ENCODE measurements at places on chromosomes 4 and X.

DNA sequence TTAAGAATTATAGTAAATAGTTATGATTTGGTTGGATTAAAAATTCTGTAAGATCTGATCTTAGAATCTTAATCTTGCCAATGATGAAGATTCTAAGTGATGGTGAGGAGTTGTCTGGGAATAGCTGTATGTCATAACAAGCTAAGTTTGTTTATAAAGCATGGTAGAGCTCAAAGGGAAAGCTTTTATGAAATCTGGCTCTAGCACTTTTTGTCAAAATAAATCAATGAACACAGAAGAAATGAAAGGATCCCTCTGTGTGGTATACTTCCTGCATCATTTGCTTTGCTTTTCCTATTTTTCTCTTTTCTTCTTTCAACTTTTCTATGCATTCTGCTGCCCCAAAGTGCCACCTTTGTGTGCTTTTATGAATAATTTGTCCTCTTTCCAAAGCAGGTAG lies 193.5 kb upstream of the FAT1 start:
- no peak for DNase-seq

DNA sequence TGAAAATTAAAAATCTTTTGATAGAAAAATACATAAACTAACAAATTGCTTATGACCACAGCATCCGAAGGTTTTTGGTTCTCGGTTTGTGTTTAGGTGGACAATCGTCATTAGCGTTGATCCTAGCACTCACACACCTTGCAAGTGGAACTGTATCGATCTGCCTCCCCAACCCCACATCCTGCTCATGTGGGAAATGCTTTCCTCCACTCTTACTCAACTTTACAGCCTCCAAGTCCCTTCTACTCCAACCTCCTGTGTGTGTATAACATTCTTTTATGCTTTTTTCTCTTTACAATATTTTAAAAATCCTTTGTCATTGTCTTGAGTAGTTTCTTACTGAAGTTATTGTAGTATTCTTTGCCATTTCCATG lies 15.6 kb upstream of the TMEM131L start:
- no peak for DNase-seq

GRCh38 chrX:65894133-65894532 lies 145.7 kb downstream of the VSIG4 start:
- no peak for DNase-seq

- no peak for DNase-seq
These were observed 188.3 kb upstream of the NUDT6 start for GRCh38 chr4:123110685-123111084.

- DNase-seq, result no peak
These were observed 403.2 kb upstream of the RASGEF1B start for GRCh38 chr4:81874661-81875515.

GRCh38 chr4:137968956-137969678 lies 273.0 kb downstream of the SLC7A11 start:
- peak; percentile 51 for DNase-seq

DNA sequence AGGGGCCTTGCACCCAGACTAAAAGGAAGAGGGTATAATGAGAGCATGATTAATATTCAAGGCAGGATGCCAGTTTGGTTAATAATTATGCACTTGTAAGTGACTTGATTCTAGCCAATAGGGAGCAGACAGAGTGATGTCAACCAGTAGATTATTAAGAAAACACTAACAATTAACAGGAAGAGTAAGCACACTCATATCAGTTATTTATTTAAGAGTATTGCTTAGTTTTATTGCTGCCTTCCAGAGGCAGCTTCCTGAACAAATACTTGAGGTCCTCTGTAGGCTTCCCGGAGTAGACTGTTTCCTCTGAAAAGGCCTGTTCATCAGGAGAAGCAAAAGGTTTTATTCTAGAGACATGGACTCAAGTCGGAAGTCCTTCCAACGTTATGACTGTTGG lies 129.1 kb upstream of the AFF2 start:
- DNase-seq, result no peak

All from fibroblast of skin of left quadriceps (primary cell).